ENCODE measurements at places on chromosomes 6 and 20.

DNA sequence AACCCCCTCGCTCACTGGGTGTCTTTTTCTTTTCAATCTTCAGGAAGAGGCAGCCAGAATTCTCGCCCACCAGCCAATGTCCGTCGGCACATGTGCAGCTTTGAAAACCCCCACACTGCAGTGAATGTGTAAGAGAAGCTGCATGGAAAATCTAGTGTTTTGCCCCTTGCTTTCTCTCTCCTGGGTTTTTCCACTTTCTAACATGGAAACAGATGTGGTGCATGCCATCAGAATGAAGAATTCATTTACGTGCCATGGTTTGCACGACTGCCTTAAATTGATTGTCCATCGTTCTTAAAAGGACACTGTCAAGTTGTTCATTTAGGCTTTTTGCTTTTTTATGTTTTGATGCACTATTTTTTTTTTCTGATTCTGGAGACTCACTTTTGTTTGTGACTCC lies 117.1 kb upstream of the RAB32 start:
- DNase-seq, result no peak

DNA sequence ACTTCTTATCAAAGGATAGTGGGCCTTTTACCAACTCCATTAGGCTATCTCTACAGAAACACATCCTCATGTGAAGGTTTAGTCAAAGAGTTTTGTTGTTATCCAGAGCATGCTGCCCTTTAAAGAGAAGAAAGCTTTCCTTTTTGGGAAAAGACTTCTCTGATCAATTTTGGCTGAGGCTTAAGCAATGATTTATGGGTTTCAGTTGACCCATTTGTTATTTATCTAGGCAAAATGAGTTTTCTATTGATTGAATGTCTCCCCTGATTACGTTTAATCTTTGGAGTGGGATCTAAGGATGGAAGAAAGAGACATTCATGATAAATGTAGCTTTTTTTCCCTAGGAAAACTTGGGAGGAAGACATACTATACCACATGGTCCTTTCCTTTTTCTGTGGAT lies 326.6 kb upstream of the JAG1 start:
- no peak for DNase-seq

DNA sequence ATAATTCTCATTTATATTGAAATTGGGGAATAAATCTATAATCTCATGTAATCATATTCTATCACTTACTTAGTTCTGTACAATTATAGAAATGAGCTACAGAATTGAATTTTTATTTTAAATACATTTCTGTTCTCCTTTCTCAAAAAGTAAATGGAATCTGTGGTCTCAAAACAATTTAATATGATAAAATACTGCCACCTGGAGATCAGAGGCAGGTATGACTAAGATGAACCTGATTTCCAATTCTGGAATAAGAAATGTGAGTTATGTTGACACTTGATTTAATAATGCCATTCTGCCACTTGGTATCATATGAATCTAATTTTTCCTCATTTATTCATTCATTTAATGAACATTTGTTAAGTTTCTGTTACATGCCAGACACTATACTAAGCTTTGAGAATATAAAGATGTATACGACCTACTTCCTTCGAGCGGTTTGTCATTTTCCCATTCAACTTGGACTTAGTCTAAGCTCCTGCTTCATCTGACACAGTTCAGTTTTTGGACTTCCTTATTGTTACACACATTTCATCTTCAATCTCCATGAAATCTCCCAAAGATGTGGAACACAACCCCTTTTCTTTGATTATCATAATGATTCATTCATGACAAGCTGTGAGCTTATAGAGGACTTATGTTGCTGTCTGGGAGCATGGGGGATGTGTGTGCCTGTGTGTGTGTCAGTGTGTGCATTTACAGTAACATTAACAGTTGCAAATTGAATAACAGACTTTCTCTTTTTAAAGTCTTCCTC lies 7.5 kb upstream of the CCDC28A start:
- no peak for DNase-seq

DNA sequence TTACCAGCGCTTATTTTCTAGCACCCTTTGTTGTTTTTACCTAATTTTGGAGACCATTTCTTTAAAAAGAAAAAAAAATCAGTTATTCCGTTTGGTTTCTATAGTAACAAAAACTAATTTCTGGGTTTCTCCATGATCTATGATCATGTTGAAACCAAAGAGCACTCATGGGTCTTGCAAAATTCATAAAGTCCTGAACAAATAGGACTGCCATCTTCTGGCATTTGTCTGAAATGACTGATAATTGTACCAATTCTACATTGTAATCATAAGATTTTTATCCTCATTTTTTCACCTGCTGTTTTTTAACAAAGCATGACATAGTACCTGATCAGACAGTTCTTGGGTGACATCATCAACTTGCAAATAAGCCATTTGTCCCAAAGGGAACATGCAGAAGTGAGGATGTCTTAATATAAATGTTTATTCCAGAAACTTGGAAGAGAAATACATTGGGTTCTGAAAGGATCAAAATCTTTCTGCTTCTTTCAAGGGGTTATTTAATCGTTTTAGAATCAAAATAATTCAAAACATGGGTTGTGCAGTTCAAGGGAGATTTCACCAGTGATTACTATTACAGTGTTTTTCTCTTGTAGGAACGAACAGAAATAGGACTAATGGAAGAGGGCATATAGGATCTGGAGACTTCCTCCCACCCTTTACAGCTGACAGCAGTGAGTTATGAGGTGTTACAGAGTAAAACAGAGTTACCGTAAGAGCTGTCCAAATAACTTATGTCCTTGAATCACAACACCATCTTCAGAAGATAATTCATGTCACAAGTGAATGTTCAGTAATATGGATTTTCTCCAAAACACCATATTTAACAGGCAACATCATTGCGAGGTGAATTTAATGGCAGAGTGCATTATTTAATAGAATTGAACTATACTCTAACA lies 87.1 kb upstream of the GJE1 start:
- no peak for DNase-seq

GRCh38 chr6:1855890-1856289 lies 246.2 kb downstream of the FOXC1 start:
- no peak for DNase-seq

GRCh38 chr20:49754596-49754995 lies 40.9 kb upstream of the B4GALT5 start:
- no peak for DNase-seq

GRCh38 chr6:24720131-24720603 lies 1.2 kb upstream of the C6orf62 start:
- peak; percentile 51 for DNase-seq

DNA sequence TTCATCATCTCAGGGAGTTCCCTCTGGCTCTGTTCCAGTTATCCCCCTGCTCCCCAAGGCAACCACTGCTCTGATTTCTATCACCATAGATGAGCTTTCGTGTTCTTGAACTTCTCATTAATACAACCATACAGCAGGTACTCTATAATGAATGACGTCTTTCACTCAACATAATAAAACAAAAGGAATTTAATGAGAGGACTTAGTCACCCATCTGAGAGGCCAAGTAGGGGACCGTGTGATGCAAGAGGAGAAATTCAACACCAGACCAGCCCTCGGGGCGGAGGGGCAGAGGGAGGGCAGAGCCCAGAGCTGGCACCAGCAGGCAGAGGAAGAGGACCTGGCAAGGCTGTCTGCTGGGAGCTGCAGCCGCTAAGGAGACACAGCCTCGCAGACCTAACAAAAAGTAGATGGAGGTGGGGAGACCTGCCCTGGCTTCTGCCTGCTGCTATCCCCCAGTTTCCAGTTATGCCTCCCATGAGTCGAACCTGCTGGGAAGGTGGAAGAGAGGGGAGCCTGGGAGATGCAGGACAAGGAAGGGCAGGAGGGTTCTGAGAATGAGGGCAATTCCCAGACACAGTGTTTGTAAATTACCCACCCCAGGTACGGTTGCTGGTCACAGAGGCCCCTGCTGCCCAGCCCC lies 13.8 kb downstream of the CCN5 start:
- no peak for DNase-seq

DNA sequence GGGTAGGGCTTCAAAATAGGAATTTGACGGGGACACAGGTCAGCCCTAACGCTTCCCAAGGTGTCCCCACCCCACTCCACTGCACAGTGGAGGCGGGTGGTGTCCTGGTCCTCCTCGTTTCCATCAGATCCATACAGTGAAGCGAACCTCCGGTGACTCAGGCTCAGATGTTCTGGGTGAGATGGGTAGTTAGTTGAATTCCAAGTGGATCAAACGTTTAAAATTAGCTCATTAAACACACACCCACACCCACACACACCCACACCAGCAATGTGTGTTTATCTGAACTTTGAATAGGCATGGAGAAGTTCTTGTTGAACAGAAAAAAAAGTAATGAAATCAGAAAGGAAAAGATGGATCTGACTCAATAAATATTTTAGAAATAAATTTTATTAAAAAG lies 58.9 kb downstream of the CDH4 start:
- no peak for DNase-seq

DNA sequence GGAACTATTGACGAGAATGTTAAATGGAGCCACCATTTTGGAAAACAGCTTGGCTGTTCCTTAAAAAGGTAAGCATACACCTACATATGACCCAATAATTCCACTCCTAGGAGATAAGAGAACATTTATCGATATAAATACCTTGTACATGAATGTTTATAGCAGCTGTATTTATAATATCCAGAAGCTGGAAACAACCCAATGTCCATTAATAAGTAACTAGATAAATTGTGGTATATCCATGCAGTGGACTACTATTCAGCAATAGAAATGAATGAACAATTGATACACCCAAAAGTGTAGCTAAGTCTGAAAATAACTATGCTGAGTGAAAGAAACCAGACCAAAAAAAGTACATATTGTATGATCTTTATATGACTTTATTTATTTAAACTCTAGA lies 42.2 kb upstream of the ADIG start:
- no peak for DNase-seq

GRCh38 chr6:46925563-46926253 lies 4.0 kb upstream of the ADGRF5 start:
- DNase-seq, result no peak

DNA sequence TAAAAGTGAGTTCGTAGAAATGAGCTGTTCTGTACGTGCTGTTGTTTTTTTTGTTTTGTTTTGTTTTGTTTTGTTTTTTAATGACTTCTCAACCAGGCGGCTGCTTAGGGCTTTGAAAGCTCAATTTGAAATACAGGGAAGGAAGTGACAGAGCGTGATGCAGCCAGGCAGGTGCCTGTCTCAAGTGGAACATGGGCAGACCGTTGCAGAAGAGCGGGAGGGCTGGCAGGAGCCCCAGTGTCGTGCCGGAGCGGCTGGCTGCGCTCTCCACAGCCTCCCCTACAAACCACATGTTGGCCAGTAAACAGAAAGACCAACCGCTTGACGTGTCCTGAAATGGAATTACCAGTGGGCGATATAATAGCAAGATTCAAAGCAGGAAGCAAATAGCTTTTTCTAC lies 164.9 kb upstream of the RREB1 start:
- no peak for DNase-seq

- DNase-seq, result no peak
These were observed 67.5 kb upstream of the FUT9 start for GRCh38 chr6:95948324-95948723.

- no peak for DNase-seq
These were observed 155.7 kb downstream of the AKAP7 start for GRCh38 chr6:131290955-131291354.

GRCh38 chr6:141965016-141965545 lies 167.6 kb upstream of the GJE1 start:
- DNase-seq, result no peak

GRCh38 chr6:165632194-165632593 lies 30.8 kb downstream of the PDE10A start:
- DNase-seq, result no peak

GRCh38 chr6:34249469-34250261 lies 859 bp upstream of the SMIM29 start:
- no peak for DNase-seq

DNA sequence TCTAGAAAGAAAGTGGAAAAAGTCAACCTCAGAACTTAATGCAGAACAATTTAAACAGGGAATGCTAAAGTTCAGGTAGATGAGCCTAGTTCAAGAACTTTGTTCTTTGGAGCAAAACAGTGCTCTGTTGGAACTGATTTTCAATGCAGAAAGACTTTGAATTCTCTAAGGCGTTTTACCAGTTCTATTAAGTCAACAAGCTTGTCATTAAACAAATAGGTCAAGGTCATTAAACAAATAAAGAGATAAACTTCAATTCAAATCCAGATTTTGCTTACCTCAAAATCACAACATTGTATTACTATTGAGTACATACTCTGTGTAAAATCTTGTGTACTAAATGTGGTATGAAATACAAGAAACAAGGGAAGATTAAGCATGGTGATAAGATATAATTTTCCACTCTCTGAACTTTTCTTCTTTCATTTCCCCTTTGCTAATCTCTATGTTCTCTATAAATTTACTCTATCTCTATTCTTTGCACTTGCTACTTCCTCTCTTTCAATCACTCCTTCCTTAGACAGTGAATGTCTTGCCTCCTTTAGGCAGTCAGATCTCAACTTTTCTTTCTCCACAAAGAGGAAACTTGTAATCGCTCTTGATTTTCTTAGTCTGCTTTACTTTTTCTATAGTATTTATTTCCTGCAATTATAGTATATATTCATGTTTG lies 160.8 kb upstream of the KHDRBS2 start:
- DNase-seq, result no peak

- DNase-seq, result no peak
These were observed 416.2 kb downstream of the KHDRBS2 start for GRCh38 chr6:61869632-61870400.

- DNase-seq, result no peak
These were observed 479.2 kb downstream of the QKI start for GRCh38 chr6:163893609-163894189.

DNA sequence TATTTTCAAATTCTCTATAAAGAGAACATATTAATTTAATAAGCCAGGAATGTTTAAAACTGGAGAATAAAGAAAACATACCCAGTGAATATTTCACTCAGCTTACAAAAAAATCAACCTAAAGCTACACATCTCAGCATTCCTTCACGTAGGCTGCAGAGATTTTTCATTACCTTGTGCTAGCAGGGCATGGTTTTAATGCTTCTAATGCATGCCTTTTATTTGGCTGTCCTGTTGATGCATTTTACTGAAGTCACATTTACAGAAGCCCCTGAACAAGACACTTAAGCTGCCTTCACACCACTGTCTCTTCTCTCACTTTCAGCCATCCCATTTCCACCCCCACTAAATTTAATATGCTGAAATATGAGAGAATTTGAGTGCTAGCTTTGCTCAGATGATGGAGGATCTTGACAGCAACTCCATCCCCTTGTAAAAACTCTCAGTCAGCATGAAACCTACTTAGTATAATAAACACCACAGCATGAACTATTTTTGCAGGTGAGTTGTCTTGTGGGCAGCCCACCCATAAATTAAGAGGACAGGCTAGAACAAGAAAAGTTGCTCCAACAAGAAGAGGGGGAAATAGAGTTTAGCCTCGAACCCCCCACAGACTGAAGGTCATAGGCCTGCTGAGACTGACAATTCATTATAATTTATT lies 159.4 kb downstream of the SIM1 start:
- no peak for DNase-seq

Measured in activated CD4-positive, CD25-positive, alpha-beta regulatory T cell (primary cell).